ENCODE measurements at places on chromosomes 7 and 10.

DNA sequence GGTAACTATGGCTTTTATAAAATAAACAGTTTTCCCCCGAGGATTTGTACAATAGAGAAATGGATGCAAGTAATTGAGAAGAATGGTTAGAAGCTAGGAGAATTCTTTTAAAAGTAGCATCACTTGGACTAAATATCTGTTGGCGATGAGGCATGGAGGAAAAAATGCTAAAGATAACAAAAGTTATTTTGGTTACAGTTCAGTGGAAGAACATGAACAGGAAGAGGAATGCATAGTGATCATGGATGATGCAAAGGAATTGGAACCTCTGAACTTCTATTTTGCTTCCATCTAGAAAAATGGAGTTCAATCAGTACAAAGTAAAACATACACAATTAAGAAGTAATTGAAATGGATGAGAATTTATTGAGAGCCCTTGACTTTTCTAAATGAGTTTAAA lies 32.9 kb downstream of the ENTPD1 start:
- DNase-seq = no peak

DNA sequence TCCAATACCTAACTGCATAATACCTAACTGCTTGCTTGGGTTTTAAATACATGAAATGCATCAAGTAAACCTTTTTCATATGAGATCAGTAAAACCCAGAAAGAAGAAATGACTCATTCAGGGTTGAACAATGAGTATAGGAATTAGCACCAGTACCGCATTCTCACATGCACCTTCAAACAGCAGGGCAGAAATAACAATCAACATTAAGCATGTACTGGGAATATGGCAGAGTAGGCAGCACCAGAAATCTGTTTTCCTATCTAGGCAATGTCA lies 850.3 kb upstream of the SORCS1 start:
- DNase-seq = no peak

DNA sequence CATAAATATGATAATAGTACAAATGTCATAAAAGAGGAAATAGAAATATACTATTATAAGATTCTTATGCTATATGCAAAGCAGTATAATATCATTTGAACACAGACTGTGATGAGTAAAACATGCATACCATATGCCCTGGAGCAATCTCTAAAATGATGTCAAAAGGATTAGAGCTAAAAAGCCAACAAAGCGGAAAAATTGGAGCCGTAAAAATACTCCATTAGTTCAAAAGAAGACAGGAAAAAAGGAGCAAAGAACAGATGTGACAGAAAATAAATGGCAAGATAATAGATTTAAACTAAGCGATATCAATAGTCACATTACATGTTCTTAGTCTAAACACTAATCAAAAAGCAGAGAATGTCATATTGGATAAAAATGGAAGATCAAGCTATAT lies 191.0 kb upstream of the PLPP4 start:
- no peak for DNase-seq

DNA sequence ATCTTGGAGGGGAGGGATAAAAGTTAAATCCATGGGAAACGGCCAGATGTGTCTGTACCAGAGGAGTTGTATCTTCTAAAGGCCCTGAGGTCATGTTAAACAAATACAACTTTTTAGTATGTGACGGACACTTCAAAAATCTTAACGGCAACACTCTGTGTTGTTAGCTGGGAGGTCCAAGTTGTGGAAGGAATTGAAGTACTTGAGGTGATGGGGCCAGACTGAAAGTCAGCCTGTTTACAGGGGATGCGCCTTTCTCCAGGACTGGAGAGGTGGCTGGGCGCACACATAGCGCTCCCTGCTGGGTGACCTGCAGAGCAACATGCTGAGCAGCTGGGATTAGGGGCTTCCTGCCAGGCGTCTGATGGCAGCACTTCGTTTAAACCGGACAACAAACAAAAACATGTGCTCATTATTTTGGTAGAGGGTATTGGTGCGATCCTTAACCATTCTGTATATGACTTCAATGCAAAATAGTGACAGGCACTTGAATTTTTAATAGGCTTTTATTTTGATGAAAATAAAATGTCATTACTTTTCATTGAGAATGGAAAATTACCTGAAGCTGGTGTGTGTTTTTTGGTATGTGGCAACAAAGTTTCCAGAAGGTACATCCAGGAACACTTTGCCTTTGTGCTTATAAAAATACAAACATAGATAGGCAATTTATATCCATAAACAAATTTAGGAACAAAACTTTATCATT lies 198.2 kb downstream of the MLLT10 start:
- DNase-seq = peak; percentile 34

GRCh38 chr10:121684276-121684675 lies 86.0 kb upstream of the FGFR2 start:
- DNase-seq = no peak

DNA sequence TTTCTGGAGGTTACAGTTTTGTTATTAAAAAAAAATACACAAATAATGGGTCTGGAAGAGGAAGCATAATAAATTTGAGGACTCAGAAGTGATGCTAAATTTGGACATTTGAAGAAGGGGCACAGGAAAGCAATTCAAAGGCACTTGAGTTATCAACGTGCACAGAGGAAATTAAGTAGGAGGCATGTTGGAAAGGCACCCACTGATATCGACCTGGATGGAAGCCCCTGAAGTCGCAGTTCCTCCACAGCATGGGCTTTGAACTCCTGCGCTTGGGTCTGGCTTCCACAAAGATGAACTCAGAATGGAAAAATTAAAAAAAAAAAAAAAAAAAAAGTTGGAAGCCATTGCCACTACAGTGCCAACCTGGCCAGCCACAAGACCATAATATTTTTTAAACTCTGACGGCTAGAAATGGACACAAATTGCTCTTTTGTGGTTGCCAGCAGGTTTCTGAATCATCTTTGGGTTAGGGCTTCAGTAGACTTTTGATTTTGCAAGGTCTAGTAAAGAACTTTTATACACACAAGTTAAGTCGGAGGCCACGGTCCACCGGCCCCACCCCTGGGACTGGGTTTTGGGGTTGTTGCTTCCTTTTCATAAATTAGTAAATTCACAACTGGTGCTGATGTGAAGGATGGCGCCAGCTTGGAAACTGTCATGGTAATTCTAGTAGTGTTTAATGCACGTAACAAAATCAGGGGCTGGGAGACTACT lies 21.6 kb downstream of the JCAD start:
- DNase-seq = no peak

DNA sequence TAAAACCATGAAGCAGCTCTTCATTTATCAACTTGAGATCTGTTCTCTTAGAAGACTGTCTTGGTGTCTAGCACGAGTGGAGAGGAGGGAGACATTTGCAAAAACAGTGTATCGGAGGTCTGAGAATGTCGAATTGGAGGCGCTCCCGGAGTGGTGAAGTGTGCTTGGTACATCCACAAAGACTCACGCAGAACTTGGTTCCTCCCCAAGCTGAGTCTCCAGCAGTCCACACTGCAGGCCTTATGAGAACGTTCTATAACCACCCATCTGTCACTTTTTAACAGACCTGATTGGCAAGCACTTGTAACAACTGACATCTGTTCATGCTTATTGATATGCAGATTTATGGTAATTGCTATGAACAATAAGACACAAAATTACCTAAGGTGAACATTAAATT lies 261.6 kb downstream of the CELF2 start:
- no peak for DNase-seq

DNA sequence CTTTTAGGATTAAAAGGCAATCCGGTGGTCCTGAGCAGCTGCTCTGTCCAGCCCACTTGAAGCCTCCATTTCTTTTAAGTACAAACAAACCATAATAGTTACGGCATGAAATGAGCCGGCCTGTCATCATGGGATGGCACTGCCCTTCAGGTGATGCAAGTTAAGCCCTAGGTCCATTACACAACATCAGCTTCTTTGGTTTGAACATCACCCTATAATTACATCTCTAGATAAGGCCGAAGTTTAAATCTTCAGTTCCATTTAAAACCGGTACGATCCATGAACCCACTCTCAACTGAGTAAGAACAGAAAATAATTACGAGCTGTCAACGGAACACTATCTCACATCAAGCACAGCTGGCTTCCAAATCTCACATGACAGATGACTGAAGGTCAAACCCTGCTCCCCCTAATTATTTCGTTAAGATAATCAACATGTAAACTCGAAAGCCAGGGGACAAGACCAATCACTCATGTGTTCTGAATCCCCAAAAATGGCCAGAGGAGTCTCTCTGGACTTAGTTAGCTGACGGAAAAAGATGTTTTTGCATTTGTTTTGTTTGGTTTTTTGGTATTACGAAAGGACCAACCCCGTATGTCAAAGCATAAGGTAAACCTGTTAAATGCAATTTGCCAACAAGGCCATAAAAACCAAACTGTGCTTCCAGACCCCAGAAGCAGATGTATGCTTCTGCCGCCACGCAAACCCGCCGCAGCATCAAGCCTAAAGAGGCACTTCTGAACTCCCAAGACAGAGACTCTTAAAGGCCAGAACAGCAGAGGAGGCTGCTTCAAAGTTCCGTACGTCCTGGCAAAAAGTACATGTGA lies 10.8 kb downstream of the GNA12 start:
- no peak for DNase-seq

- DNase-seq = no peak
These were observed 2.0 kb downstream of the SAMD9 start for GRCh38 chr7:93115796-93116195.

DNA sequence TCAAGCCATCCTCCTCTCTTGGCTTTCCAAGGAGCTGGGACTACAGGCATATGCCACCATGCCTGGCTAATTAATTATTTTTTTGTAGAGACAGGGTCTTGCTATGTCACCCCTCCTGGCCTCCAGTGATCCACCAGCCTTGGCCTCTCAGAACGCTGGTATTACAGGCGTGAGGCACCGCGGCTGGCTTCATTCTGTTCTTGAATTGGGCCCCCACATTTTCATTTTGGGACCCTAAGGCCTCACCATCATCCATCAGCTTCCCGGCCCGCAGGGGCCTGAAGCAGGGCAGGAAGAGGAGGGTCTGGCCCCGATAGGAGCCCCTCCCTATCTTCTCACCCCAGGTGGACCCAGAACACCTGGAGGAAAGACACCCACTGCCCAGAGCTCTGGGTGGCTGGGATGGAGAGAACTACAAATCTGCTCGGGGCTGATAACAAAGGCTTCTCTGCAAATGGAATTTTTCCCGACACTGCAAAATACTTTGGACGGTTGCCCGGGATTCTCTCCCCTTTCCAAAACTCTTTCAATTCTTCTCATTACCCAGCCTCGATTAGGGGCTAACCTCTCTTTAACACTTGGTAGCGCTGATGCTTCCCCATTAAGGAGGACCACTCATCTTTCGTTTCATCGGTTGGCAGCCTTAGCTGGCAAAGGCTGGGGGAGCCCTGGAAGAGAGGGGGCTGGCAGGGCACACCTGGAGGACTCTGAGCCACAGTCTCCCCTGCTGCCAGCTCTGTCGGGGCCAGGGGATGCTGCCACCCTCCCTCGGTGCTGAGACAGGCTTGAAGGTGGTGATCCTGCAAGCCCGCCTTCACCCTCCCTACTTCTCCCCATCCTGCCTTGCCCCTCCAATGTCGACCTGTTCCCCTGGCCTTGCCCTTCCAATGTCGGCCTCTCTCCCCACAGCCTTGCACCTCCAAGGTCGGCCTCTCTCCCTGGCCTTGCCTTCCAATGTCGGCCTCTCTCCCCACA lies 81.0 kb upstream of the GNA12 start:
- no peak for DNase-seq

DNA sequence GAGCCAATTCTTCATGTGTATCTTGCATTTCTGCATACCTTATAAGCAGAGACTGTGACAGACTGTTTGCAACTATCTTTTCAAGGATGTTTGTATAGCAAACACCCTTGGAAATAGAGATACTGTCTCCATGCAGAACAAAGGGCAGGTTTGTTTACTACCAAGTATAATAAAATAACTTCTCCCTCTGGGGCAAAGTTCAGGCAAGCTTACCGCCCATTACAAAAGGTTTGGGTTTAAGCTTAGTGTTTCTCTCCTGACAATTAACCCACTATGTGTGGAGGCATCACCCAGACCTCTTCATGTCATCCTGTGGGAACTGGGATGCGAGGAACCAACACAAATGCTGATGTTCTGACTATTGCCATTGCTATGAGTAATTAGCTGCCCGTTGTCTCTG lies 479.1 kb upstream of the ZMIZ1 start:
- no peak for DNase-seq

DNA sequence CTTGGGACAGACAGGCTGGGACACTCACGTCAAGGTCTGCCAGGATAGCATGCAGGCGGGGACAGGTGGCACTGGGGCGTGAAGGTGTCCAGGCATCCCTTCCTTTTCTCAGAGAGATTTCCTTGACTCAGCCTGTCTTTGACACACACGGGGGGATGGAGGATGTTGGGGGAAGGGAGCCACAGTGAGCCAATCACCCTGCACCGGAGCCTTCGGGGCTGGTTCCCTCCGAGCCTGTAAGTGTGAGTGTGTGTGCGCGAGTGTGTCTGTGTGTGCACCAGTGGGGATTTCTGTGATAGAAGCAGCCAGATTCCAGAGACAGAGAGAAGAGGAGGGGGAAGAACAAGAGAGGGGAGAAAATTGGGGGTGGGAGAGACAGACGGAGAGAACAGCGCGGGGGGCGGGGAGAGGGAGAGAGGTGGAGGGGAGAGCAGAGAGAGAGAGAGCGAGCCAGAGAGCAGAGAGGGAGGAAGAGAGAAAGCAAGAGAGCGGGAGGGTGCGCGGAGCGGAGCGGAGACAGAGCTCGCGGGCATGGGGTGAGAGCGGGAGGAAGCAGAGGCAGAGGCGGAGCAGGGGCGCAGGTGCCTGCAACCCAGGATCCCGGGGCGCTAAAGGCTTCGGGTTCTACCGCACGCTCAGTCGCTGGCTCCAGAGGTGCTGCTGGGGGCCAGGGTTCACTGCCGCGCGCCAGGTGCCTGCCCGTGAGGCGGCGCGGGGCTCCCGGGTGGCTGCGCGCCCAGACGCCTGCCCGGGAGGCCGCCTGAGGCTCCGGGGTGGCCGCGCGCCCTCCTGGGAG lies 466 bp upstream of the GPR26 start:
- DNase-seq = no peak

DNA sequence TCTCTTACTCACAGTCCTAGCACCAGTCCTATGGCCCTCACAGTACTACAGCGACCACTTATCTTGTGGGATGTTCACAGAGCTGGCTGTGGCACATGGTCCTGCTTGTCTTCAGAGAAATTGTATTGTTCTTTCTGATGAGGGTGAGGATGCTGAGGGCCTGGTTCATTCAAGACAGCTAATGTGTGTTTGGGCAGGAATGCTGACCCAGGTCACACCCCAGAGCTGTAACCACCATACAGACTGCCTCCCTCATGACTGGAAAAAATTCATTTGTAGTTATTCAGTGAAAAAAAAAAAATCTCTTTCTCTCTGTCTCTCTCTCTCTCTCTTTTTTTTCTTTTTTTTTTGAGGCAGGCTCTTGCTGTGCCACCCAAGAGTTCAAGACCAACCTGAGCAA lies 83.5 kb downstream of the KLF6 start:
- DNase-seq = no peak

Measured in NCI-H774 (cell line).